ENCODE measurements at places on chromosomes 12 and 14.
A peak's percentile ranks its signal among the peaks of the same experiment; 100 is the strongest.

- DNase-seq, result no peak
These were observed 144.6 kb downstream of the GCH1 start for GRCh38 chr14:54758041-54758440.

- DNase-seq, result no peak
These were observed 104.0 kb upstream of the BCAT1 start for GRCh38 chr12:25052914-25053211.

DNA sequence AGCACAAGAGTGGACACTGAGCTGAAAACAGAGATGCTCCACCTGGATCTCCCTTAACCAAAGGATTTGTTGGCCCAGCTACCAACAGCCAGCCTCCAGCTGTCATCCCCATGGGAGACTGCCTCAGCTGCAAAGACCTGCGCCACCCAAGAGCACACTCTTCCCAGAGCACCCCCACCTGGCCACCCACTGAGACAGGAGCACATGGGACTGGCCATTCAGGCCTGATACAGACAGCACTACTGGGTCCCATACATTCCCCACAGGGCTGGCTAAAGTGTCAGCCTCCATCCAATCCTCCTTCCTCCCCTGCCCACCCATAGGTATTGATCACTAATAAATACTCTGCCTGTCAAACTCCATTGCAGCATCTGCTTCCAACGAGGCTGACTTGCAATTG, 241.5 kb downstream of the BCL11B start:
- DNase-seq, result no peak

DNA sequence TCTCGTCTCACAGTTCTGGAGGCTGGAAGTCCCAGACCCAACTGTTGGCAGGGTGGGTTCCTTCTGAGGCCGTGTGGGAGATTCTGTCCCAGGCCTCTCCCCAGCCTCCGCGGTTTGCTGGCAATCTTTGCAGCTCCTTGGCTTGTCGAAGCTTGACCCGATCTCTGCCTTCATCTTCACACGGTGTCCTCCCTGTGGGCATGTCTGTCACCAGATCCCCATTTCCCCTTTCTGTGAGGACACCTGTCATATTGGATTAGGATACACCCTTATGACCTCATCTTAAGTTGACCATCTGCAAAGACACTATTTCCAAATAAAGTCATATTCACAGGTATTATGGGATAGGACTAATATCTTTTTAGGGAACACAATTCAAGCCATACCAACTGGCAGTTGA, 22.6 kb upstream of the LRP1-AS start:
- DNase-seq, result no peak

- DNase-seq, result no peak
These were observed 35.7 kb upstream of the PRMT8 start for GRCh38 chr12:3455312-3455711.

DNA sequence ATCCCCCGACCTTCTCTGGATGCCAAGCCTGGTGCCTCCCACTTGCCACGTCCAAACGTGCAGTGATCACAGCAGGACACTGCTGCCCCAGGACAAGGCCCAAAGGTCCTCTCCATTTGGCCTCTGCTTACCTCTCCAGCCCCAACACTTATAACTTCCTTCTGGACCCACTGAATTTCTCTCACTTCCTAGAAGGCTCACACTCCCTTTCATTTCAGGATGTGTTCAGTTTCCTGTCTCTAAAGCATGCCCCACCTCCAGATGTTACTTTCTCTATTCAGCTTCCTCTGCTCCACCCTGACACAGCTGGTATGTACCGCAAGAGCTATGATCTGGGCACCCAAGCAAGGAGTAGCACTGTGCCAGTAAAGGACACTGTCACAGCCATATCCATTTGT, 33.0 kb downstream of the CDKL1 start:
- DNase-seq, result no peak

DNA sequence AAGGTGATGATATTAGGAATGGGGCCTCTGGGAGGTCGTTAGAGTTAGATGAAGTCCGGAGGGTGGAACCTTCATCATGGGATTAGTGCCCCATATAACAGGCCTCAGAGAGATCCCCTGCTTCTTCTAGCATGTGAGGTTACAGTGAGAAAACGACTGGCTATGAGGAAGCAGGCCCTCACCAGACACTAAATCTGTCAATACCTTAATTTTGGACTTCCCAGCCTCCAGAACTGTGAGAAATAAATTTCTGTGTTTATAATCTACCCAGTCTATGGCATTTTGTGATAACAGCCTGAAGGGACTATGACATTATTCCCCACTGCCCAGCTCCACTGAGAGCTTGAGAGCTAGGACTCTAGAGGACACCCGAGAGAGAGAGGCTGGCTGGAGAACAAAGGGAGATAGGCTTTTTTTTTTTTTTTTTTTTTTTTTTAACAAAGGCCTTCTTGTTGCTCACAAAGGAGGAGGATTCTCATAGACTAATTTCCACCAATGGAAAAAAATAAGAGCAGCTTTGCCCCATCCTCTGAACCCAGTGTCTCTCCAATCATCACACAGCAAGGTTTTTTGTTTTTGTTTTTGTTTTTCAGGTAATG, 87.8 kb upstream of the EEA1 start:
- DNase-seq, result no peak

DNA sequence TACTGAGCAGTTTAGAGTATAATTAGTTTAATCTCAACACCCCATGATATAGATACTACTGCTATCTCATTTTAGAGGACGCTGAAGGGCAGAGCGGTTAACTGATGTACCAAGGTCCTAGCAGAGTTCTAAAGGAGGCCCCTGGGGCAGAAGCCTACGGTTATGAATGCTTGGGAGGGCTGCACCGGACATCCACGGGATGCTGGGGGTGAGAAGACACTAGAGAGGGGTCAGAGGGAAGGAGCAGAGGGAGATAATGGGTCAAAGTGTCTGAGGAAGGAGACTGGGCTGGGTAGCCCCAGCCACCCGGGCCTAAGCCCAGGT, 1.6 kb upstream of the ACTR6 start:
- no peak for DNase-seq

- no peak for DNase-seq
These were observed 266.5 kb downstream of the SEC23A start for GRCh38 chr14:38836539-38836938.

- peak; percentile 33 for DNase-seq
These were observed 208.6 kb downstream of the RASSF9 start for GRCh38 chr12:85627584-85627983.

- DNase-seq, result peak; percentile 55
These were observed 1.3 kb downstream of the AHSA1 start for GRCh38 chr14:77459072-77459723.

DNA sequence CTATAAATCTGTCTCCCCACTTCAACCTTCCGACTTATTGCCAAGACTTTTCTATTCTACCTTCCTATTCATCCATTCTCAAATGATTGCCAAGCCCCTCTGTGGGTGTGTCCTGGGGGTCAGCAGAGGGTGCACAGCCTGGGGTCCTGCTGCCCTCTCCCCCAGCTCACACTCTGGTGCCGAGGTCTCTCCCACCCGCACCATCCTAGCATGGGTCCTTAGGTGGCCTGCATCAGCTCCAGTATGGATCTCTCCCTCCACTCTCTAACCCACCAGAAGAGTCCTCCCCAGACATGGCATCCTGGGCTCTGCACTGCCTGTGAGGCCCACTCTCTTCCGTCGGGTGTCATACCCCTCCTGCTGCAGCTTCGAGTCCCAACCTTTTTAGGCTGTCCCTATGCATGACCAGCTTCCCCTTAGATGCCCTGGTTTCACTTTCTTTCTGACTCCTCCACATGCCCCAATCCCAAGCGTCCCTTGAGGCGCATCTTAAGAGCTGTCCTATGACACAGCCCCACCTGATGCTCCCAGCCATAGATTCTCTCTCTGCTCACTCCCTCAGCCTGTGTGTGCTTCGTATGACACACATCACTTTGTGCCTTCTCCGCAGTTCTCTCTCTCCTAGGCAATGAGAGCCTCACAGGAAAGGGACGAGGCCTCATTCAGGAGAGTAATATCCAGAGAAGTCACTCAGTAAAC, 43.9 kb downstream of the GIT2 start:
- DNase-seq, result no peak

- DNase-seq, result no peak
These were observed 69.6 kb downstream of the CHST11 start for GRCh38 chr12:104526320-104526719.

DNA sequence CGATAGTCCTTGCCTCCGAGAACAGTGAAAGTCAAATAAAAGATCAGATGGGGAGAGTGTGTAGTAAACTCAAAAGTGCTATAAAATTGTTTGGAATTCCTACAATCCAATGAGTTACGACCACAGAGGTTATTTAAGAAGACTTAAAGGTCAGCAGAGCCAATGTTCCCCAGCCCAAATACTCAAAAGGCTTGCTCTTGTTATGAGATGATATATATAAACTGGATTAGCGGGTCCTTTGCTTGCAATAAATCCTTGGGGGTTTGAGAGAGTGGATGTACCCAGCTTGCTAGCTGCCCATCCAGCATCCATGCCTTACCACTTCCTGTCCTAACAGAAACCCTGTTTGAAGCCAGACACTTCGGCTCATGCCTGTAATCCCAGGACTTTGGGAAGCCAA, 29.0 kb upstream of the MED13L start:
- DNase-seq, result no peak

- no peak for DNase-seq
These were observed 25.2 kb downstream of the ARHGAP5 start for GRCh38 chr14:32102152-32102787.

DNA sequence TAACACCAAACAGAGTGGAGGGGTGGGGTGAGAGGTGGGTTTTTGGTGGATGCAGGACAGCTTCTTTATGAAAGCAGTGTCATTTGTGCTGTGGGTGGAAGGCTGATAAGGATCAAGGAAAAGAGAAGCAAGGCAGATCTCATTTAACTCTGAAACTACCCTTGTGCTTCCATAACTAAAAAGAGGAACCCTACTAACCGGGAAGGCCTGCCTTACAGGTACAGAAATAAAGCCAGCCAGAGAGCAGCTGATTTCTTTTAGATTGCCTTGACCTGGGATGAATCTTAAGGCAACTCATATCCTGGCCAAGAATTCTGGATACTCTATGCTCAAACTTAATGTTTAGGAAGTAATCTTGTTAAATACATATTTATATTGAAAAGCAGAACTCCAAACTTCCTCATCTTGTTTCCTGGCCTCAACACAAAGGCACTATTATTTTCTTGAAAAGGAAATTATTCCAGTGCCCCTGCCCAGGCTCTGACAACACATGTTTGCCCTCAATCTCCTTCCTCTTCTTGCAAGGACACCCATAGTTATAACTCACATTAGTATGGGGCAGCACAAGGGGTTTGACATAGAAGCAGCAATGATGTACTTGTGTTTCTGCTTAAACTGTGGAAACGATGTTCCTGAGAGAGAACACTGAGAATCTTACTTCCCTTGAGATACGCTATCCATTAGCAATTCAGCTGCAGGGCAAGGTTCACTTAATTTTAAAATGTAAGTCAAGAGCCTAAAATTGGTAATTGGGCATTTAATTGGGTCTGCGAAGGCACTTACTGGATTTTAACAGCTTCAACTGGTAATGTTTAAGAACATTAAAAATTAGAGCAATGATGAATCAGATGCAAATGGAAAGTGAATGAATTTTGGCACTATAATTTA, 173.7 kb downstream of the STXBP6 start:
- DNase-seq, result no peak

GRCh38 chr12:39835517-39836489, 216.2 kb upstream of the ABCD2 start:
- DNase-seq, result no peak

DNA sequence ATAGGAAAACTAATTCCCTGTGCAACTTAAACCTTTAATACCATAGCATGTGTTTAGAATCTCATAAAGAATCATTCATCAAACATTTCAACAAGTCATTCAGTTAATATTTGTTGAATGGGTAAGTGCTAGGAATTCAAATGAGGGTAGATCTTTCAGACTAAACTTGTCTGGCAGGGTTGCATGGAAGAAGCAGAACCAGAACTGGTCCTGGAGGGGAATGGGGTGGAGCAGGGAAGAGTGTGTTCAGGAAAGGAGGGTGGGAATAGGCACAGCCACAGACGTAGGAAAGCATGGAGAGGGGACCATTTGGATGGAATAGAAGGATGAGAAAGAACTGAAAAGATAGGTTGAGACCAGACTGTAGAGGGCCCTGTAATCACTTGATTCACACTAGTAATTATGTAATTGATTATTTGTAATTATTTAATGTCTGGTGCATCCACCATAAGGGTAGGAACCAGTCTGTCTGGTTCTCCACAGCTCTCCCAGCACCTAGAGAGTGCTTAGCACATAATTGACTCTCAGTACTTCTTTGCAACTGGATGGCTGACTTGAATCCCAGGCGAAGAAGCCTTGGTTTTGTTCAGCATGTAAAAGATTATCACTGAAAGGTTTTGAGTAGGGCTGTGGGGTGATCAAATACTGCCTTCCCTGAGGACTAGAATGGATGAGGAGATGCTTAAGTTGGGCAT, 3.0 kb upstream of the MAP3K9 start:
- no peak for DNase-seq

- no peak for DNase-seq
These were observed 404.5 kb downstream of the LRFN5 start for GRCh38 chr14:42011221-42011620.

- no peak for DNase-seq
These were observed 130.3 kb upstream of the EGLN3 start for GRCh38 chr14:34081101-34081575.

DNA sequence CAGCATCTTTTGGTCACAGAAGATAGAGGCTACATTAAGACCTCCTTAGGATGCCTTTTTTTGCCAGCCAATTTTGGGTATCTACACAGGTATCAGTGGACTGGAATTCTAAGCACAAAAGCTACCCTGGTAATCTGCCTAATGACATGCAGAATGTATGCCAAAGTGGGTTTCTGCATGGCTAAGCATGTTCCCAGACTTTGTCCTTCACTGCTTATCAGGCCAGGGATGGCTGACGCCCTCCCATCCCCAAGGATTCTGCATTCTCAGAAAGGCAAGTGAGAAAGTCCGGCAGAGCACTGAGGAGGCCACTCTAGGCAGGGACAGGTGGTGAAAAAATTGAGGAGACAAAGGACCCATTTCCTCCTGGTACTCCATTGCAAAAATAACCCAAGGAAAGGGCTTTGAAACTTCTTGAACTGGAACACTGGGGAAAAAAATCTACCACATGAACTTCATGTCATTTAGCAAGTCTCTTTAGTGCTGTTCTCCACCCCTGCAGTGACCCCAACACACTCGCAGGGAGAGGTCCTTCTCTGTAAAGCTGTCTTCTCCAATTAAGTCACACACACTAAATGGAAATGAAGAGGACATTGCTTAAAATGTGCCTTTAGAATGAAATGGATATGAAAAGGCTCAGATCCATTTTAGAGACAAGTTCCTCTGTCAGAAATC, 91.7 kb upstream of the MAX start:
- no peak for DNase-seq

- peak; percentile 75 for DNase-seq
These were observed 126.1 kb downstream of the PELI2 start for GRCh38 chr14:56244138-56244789.

DNA sequence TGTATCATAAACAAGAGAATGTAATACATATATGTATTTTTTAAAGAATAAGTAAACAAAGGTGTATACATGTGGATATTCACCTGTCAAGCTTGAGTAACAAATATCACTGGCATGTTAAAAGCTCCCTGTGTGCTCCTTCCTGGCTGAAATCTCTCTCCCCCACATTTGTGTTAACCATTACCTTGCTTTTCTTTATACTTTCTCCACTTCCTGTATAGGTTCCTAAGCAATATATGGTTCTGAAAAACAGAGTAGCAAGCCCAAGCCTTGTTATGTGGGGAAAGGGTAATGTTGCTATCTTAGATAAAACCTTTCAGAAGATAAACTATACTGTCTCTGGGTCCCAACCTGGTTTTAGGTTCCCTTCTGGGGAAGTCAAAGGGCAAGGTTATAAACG, 32.3 kb upstream of the TBC1D30 start:
- no peak for DNase-seq

Data from AG04450 (cell line).